ENCODE measurements at places on chromosomes 13 and 19.
A peak's percentile ranks its signal among the peaks of the same experiment; 100 is the strongest.

DNA sequence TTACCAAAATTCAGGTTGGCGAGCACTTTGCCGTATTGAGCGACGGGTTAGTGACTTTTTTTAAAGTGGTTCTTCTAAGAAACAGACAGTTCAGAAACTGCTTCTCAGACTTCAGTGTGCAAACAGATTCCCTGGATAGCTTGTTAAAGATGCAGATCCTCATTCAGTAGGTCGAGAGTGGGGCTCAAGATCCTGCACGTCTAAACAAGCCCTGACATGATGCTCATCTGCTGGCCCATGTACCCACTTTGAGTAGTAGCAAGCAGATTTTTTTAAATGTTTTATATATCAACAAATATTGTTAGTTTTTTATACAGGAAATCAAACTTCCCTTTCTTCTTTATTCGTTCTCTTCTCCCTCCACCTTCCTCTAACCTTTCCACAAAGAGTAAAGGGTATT, 7.3 kb downstream of the METTL21C start:
- no peak for DNase-seq

- DNase-seq = no peak
Measured at GRCh38 chr19:13982773-13983172, 23.3 kb downstream of the RFX1 start.

DNA sequence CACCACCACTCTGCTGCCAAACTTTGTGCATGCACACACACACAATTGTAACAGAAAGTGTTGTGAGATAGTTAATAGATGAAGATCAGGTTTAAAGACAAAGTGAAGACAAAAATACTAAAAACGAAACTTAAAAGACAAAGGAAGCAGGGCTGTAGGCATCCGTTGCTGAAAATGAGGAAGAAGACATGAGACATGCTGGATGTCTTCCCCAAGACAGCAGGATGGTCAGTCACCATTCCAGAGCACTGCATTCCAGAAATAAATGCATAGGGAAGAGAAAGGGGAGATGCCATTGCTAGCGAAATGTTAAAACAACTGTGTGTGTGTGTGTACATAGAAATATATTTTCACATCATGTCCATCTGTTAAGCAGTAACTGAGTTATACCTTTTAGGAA, 520.1 kb downstream of the SUCLA2 start:
- no peak for DNase-seq

DNA sequence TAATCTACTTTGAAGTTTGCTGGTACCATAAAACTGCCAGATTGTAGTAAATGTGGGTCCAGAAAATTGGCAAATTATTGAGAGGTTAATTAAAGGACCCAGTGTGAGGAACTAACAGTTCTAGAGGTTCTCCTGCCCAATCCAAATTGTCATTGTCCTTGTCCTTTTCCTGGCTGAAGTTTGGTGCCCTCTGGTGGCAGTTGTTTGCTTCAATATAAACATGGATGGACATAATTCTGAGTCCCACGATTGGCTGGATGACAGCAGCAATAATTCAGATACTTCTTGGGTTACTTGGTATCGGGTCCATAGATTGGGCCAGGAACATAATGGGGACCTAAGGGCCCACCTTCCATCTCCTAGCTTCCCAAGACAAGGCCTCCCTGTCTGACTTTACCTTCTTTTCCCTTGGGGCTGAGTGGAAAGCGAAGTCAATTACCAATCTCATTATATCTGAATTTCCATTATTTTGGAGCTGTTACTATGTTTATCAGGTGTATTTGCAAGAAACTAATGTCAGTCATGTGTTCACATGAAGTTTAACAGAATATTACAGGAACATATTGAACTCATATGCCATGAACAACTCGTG, 33.8 kb upstream of the GARRE1 start:
- peak; percentile 28 for DNase-seq

GRCh38 chr13:55159765-55160164, 1981.0 kb upstream of the PRR20A start:
- no peak for DNase-seq

DNA sequence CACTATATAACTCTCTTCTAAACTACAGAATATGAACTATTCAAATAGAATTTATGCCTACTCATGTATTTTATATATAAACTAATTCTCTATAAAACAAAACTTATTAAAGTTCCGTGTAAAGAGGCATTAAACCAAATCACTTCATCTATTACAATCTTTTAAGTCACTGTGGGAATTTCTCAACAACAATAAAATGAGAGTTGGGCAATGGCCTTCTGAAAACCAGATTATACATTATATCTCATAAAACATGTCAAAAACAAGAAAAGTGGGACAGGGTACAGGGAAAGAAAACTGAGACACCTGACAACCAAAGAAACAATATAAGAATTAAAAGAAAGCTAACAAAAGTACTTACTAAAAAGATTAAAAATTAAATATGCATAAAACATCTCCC, 145.2 kb downstream of the DIAPH3 start:
- DNase-seq = no peak

- no peak for DNase-seq
Measured at GRCh38 chr13:46613409-46614049, 60.6 kb downstream of the LRCH1 start.

DNA sequence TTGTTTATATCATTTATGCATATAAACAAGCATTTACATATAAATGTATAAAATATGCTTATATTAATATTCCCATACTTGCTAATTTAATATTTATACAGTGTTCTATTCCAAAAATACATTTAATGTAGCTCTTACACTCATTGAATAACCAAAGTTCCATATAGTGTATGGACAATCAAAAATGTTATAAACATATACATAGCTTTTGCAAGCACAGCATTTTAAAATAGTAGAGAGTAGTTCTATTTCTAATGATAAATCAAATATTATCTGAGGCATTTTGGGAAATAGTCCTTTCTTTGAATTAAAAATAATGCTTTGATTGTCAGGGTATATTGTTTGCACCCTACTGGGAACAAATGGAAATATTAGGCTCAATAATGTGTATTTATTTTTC, 22.5 kb upstream of the COG6 start:
- DNase-seq = no peak

DNA sequence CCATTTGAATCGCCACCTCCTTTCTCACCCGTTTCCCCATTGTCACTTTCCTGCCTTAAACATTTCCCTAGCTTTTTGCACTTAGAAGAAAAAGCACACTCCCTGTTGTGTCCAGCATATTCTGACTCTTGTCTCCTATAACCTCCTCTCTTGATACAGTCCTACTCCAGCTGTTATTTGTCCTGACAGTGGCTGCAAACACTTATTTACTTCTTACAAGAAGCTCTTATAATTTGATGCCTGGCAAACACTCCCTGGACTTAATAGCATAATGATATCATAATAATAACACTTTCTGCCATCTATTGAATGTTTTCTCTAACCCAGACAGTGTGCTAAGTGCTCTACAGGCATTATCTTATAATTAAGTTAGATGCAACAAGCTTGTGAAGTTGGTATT, 76.6 kb downstream of the DGKH start:
- no peak for DNase-seq

DNA sequence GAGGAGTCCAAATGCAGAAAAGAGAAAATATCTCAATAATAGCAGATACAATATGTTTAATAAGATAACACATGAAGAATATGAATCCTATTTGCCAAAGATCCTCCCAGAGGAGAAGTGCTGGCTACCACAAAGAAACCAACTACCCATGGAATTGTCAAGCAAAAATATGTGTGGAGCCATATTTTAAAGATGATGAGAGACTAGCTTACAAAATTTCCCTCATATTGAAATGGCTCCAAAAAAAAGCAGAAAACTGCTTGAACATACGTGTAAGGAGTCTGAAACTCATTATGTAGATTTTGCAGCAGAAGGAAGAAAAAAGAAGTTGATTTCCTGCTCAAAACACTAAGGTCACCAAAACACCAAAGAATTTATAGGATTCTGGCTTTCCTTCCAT, 94.2 kb downstream of the USP12 start:
- no peak for DNase-seq

- DNase-seq = no peak
Measured at GRCh38 chr19:6577476-6578125, 13.3 kb downstream of the CD70 start.

DNA sequence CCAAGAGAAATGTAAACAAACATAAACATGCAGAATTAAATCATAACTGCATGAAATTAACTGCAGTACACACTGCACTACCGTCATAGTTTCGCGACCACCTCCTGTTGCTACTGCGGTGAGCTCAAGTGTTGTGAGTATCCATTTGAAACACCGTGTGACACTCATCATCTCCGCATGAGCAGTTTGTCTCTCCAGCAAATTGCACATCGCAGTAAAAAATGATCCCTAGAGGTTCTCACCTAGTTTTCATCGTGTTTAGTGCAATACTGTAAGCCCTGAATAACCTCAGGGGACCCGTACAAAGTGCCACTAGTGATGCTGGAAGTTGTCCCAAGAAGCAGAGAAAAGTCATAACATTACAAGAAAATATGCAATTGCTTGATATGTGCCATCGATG, 147.7 kb downstream of the DPF1 start:
- DNase-seq = no peak

DNA sequence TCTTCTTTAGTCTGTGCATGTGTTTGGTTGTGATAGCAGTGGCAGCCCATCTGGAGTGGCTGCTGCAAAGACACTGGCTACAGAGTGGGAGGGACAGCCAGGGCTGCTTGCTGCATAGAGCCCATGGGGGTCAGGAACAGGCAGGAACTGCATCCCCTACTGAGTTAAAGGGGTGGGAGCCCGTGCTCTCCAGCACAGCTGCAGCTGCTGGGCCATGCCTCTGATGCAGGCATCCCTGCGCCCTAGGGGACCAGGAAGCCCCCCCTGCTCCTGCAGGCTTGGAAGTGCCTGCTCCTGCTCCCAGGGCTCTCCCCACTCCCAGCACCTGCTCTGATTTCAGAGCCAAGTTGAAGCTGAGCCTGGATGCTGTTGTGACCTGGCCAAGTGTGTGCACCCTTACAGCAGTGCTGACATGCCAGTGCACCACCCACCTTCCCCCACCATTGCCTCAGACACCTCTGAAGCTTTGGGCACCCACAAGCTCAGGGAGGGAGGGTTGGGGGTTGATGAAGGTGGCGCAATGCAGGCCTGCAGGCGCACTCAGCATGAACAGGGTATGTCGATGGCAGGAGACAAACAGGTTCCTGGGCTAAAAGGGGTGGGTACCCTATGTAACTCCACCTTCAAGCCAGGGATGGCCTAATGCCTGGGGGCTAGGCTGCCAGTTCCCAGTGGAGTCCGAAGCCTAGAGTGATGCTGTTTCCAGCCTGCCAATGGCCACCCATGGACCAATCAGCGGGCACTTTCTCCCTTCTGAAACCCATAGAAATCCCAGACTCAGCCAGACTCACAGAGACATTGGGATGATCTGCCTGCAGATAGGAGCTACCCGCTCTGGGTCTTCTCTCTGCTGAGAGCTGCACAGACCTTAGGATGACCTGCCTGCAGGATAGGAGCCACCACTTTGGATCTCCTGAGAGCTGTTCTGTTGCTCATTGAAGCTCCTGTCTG, 919.9 kb upstream of the MIR17HG start:
- DNase-seq = no peak

DNA sequence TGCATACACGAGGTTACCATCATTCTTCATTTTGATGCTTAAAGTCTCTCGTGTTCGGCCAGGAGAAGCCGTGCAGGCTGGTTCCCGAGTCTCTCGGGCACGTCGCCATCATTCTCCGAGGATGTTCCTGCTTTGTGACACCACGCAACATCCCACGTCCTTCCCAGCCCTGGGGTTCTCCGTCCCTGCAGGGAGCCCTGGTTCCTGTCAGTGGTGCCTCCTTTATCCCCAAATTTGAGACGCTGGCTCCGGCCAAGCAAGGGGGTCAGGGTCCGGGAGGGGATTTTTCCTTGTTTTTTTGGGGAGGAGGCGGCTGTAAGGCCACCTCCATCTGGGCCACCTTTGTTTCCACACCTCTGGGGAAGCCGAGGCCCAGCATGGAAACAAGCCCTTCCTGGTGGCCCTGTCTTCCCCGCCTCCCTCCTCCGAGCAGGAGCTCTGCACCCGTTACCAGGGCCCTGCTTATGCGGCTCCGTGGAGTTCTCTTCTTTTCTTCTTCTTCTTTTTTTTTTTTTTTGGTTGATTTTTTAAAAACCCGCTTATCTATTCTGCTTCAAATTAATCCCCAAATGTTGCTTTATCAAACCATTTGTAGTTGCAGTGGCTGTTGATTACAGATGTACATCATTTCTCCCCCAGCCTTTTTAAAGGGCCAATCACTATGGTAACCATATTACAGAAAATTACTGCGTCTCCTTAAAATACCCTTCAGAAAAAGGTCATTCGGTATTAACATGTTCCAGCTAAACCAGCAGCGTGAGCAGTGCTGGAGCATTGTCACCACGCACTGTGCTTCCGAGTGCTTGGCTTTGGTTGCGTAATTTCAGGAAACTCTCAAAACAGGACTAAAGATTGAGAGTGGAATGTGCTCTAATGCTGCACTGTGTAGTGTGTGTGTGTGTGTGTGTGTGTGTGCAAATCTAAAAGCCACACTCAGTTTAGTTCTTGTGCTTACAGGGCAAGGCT, 50.4 kb downstream of the TEX29 start:
- no peak for DNase-seq

DNA sequence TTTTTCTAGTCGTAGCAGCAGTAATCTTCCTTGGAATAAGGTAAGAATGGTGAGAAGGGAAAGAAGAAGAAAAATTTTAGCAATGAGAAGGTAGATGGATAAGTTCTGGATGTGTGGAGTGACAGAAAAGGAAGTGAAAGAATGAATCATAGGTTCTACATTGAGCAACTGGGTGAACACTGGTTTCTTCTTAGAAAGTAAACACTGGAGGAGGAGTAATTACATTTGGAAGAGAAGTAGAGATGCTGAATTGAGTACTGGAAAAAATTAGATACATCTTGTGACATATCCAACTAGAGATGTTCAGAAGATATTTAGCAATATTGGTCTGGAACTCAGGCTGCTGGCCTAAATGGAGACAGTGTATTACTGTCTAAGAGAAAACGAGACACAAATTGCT, 148.5 kb downstream of the GPC5 start:
- DNase-seq = no peak
